ENCODE measurements at places on chromosomes 4 and X. TPM values are rescaled to one million over a fixed set of nuclear protein-coding genes. Genes with fewer than 3 reads are reported as not detected.

SHROOM4 gene
- polyA plus RNA-seq: 6.8 TPM

NIPAL1 gene
- 0.53 TPM for polyA plus RNA-seq

LAMP2 gene
- polyA plus RNA-seq: 100 TPM

RAB33B gene
- polyA plus RNA-seq: 4.9 TPM

WDFY3 gene
- 7.5 TPM for polyA plus RNA-seq

GRCh38 chrX:13043138-13043537 is 1.3 kb downstream of the FAM9C start:
- H3K36me3 ChIP-seq: no peaks in the 10 kb centered on the region
- no peak overlapping the region for H3K4me3 ChIP-seq
- no peaks in the 10 kb centered on the region for H3K4me1 ChIP-seq
- no peak for DNase-seq

- H3K27ac ChIP-seq: no peak overlapping the region
- no peak overlapping the region for H3K4me3 ChIP-seq
- no peaks in the 10 kb centered on the region for H3K36me3 ChIP-seq
Observed at GRCh38 chrX:101744085-101744484, 84.4 kb upstream of the ARMCX2 start.

DNA sequence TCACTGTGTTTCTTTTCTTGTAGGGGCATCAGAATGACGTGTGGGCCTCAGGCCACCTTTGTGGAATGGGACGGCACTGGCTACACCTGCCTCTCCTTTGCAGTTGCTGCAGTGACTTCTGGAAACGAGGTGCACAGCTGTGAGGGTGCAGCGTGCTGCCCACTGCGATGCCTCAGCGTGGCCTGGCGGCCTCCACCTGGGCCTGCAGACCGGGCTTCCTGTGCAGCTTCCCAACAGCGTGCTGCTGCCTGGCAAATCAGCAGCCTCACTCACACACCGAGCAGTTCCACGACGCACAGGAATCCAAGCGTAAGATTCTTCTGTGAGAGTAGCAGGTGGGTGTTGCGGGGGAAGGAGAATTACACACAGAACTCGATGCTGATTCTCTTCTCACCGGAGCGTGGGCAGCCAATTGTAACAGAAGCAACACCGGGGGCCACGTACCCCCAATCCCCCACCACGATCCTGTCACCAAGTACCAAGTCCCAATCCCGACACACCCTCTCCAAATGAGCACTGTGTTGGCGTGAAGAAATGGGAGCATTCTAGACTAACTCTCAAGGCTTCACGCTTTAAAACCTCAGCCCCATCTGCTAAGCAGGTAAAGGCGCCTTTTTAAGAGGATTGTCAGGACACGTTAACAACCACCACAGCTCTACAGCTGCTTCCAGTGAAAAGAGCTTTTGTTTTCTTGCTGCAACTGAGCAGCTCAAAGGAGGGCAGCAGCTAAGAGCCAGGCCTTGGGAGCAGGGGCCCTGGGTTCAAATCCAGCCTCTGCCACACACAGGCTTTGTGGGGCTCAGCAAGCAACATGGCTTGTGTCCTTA is 16.9 kb downstream of the WDR1 start:
- no peak for DNase-seq
- no peaks in the 10 kb centered on the region for H3K27me3 ChIP-seq
- no peaks in the 10 kb centered on the region for H3K4me1 ChIP-seq
- H3K27ac ChIP-seq: no peak overlapping the region
- H3K4me3 ChIP-seq: no peak overlapping the region

DNA sequence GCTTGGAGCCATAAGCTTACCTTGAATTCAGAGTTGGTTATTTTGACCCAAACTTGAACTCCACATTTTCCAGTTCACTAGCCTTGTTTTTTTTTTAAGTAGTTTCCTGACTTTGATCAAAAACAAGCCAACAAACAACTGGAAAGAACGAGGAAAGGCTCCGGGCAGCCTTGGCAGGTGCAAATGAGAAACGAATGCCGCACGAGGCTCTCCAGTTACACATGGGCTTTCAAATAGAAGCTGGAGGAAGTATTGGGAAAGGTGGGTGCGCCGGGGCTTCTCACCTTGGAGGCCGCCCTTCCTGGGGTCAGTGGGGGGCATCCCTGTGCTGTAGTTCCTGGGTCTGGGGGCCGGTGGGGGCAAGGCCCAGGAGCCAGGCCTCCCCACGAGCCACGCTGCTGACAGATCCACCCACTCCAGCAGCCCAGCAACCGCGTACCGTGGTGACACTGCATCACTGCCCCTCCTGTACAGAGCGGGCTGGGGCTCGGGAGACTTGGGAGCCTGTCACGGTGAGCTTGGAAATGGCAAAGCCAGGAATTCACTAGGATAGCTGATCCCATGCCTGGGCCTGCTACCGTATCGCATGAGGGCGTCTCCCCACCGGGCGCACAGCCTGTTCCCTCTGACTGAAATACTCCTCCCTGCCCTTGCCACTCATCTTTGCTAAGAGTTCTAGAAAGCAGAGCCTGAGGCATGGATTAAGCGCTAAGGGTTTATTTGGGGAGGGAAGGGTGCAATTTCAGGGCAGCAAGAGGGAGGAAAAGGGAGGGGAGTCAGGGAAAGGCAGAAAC is 50.9 kb upstream of the ADRA2C start:
- H3K4me3 ChIP-seq: no peak overlapping the region
- no peaks in the 10 kb centered on the region for H3K36me3 ChIP-seq
- H3K4me1 ChIP-seq: no peaks in the 10 kb centered on the region
- peaks cover 4% of the 10 kb centered on the region for H3K27me3 ChIP-seq
- H3K27ac ChIP-seq: no peak overlapping the region

GRCh38 chr4:145609481-145610427 is 9.4 kb upstream of the MMAA start:
- no peak overlapping the region for H3K4me3 ChIP-seq
- H3K36me3 ChIP-seq: no peaks in the 10 kb centered on the region
- DNase-seq: peak; percentile 77
- no peaks in the 10 kb centered on the region for H3K4me1 ChIP-seq
- no peak overlapping the region for H3K27ac ChIP-seq

- no peak overlapping the region for H3K27ac ChIP-seq
- H3K36me3 ChIP-seq: no peaks in the 10 kb centered on the region
- no peaks in the 10 kb centered on the region for H3K4me1 ChIP-seq
Observed at GRCh38 chr4:187586892-187587291, 408.7 kb upstream of the ZFP42 start.

DNA sequence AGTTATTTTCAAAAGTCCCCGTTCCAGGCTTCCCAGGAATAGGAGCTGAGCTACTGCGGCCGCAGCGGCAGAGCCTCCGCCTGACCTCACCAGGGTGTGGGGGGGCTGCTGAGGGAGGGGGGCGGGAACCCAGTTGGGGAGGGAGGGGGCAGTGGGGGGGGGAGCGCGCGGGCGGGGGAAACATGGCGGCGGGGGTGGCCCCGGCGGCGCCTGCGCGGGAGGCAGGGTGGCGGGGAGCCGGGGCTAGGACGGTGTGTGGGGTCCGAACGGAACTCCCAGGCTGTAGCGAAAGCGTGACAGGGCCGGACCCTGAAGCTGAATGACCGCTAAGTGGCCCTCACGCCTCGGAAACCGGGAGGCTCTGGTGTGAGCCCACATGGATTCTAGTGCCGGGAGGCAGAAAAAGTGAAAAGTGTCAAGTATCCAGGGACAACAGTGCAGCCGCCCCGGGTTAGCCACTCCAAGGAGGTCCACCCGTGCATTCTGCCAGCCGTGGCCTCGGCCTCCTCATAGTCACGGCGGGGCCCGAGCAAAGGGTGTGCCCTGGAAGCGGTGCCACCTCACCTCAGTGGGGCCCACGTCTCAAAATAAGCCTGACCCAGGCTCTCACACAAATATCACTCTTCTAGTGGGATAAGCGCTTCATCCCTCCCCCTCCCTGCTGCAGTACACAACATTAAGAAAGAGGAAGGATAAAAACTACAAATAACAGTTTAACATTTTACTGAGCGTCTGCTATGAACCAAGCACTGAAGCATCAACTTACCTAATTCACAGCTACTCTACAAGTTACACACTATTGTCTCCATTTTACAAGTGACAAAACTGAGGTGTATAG is at the start of gene KLHL13:
Gene KLHL13 (minus strand): TSS at position 98 of the 838 bp plus-strand sequence. CDS start 88,337 bp downstream, outside the sequence.
- H3K27me3 ChIP-seq: no peaks in the 10 kb centered on the region
- DNase-seq: peak; percentile 43
- H3K36me3 ChIP-seq: no peaks in the 10 kb centered on the region
- no peak within 1 kb of the TSS for H3K27ac ChIP-seq
- H3K4me1 ChIP-seq: no peaks in the 10 kb centered on the region

DNA sequence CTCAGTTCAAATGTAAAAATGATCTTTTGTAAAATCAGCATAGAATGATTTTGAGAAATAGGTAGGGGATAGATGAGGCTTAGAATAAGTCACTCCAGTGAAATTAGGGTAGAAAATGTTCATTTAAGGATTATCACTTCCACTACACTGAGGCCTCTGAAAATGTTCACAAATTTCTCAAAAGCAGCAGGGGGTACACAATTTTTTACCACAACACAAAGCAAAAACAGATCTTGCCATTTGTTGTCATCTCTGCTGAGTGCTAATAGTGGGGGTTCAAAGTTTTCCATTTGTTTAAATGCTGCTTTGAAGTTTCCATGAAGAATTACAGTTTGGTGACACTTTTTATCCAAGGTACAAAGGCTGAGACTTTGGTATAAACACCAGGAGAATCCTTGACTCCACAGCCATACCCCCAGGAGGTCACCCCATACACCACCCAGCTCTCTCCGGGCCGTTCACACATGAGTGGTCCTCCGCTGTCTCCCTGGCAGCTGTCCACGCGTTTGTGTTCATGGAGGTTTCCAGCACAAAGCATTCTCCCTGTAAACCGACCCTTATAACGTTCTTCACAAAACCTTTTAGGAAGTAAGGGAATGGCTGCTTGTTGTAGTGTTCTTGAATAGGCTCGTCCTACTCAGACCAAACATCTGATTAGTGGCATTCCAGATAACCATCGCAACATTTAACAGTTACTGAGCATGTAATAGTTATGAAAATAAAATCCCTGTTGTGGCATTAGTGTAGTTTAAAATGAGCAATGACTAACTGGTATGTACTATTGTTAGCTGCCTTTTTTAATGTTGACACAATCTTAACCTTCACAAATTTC is 71.0 kb downstream of the PRSS12 start:
- H3K4me3 ChIP-seq: no peak overlapping the region
- H3K36me3 ChIP-seq: peaks cover 7% of the 10 kb centered on the region
- peak overlapping the region; percentile 53 for H3K27ac ChIP-seq
- peaks cover 5% of the 10 kb centered on the region for H3K4me1 ChIP-seq
- no peaks in the 10 kb centered on the region for H3K27me3 ChIP-seq
- DNase-seq: peak; percentile 62

DNA sequence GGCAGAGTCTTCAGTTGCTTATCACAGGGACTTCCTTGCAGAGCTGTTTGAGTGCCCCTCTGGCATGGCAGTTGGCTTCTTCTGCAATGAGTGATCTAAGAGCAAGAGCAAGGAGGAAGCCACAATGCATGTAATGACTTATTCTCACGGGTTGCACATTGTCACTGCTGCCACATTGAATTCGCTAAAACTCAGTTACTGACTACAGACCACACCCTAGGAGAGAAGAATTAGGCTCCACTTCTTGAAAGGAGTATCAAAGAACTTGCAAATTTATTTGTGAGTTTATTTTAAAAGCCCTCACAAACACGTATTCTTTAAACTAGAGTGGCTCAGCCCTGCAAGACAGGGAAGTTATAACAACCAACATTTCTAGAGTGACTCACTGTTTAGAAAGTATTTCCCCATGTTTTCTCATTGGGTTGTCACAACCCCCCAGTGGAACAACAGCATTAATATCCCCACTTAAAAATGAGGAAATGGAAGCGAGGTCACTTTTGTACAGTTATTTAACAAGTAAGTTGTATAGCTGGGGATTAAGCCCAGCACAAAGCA is 32.4 kb upstream of the RBPJ start:
- no peaks in the 10 kb centered on the region for H3K27me3 ChIP-seq
- no peak overlapping the region for H3K27ac ChIP-seq
- H3K4me1 ChIP-seq: no peaks in the 10 kb centered on the region
- peak; percentile 19 for DNase-seq
- H3K4me3 ChIP-seq: no peak overlapping the region

DNA sequence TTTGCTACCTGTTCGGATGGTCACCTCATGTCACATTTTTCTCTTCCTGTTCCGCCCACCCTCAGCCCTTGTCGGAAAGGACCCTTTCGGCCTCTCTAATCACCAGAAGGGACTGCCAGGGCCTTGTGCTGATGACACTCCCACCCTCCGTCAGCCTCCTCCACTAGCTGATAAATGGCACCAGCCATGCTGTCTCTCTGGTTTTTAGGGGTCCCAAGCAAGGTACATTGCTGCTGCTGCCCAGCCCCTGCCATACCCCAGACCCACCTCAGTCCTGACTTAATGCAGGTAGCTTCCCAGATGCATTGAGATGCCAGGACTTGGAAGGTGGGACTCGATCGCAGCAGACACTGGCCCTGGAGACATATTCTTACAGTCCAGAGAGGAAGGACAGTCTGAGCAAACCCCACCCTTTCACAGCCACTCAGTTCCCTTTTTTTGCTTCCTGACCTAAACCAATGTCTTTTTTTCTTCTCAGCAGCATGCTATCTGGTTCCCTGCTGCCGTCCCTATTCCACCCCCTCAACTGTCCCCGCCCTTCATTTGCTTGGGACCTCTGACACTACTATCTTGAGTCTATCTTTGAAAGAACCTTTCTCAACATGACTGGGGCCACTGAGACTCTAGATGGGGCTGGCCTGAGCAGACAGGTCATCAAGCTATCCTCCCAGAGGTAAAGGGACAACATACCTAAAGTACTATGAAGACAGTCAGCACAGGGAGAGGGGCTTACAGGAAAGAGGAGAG is at the start of gene BTK:
Gene BTK (minus strand): TSS at position 397 of the 747 bp plus-strand sequence. CDS start 10,907 bp downstream, outside the sequence.
- no peaks in the 10 kb centered on the region for H3K4me1 ChIP-seq
- H3K4me3 ChIP-seq: no peak within 1 kb of the TSS
- H3K27ac ChIP-seq: no peak within 1 kb of the TSS
- H3K36me3 ChIP-seq: no peaks in the 10 kb centered on the region
- H3K27me3 ChIP-seq: no peaks in the 10 kb centered on the region

- no peak for DNase-seq
- peaks cover 8% of the 10 kb centered on the region for H3K36me3 ChIP-seq
- no peak overlapping the region for H3K4me3 ChIP-seq
- H3K27ac ChIP-seq: no peak overlapping the region
- no peaks in the 10 kb centered on the region for H3K4me1 ChIP-seq
Observed at GRCh38 chr4:95386410-95386809, 162.4 kb downstream of the UNC5C start.

DNA sequence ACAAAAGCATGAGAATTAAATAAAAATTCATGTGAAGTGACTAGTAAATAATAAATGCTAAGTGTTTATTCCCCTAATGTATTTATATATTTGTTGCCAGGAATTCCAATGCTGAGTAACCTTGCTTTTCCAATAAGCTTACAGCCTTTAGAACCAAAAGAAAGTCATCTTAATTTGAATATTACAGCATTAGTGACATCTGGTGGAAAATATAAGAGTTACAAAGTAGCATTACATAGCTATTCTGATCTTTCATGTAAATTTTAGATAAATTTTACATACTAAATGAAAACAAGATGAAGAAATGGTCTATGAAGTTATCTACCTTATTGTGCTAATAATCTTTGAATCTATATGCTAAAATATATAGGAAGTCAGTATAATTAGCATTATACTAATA is 10.4 kb downstream of the MAD2L1 start:
- no peaks in the 10 kb centered on the region for H3K4me1 ChIP-seq
- DNase-seq: peak; percentile 71
- no peaks in the 10 kb centered on the region for H3K27me3 ChIP-seq

GRCh38 chrX:13180807-13181206 is 136.4 kb upstream of the FAM9C start:
- no peaks in the 10 kb centered on the region for H3K4me1 ChIP-seq
- no peak overlapping the region for H3K4me3 ChIP-seq
- H3K27ac ChIP-seq: no peak overlapping the region
- H3K36me3 ChIP-seq: no peaks in the 10 kb centered on the region
- no peaks in the 10 kb centered on the region for H3K27me3 ChIP-seq

Measured in lung (tissue), 17 donors.